ENCODE measurements at places on chromosomes 2 and 18.

- no peak for DNase-seq
Measured at GRCh38 chr2:26801328-26801727, 15.5 kb downstream of the CENPA start.

GRCh38 chr18:74608681-74609080 is 11.0 kb downstream of the ZNF407 start:
- DNase-seq: no peak

DNA sequence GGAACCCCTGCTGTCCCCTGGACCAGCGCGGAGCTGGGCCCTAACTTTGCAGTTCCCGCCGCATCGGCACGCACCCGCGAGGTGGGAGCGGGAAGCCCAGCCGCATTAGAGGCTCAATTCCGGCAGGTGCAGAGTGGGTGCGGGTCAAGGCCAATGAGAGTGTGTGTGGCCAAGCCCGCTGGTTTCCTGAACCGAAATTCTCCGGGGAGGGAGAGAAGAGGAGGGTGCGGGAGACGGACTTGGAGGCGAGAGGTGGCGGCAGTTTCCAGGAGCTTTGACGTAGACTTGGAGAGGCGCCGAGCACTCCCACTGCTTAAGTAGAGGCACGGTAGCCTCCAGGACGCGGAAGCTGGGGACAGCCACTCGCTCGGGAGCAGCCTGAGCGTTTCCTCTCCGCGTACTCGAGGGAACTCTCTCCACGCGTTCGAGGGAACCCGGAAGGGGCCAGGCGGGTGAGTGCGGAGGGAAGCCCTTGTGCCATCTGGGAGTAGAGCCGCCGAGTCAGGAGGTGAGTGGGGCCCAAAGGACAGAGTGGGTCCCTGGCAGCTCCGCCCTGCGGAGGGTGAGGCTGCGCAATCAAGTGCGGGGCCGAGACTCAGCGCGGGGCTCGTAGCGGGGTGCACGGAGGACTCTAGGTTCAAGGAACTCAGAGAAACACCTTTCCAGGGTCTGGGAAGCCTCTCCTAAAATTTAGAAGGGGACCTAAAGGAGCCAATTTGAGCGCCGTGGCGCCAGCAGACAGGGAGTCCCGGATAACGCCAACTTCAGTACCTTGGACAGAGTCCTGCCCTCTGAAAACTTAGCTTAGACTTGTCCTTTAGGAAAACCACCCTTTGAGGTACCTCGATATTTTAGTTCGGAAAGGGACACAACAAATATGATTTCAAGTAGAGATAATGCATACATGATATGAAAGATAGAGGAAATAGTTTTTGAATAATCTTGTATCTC is at the start of gene FAM237A:
TSS of gene FAM237A (plus strand) at position 413 of the 951 bp plus-strand sequence. CDS start 1,750 bp downstream, outside the sequence.
- no peak for DNase-seq

DNA sequence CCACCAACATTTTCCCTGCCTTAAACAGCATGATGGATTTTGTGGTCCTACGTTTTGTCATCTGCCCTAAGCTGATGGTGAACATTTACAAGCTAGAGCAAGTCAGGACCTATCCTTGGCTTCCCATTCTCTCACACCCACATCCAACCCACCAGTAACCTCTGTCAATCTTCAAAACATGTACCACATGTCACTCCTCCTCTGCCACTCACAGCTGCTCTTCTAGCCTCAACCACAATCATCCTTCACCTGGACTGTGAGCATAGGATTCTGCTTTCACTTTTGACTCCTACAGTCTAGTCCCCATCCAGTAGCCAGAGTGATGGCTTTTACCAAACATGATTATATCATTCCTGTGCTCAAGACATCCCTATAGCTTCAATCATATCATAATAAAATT is 279.8 kb upstream of the DLGAP1 start:
- no peak for DNase-seq

- DNase-seq: peak; percentile 58
Measured at GRCh38 chr2:10668402-10669012, 21.3 kb downstream of the NOL10 start.

DNA sequence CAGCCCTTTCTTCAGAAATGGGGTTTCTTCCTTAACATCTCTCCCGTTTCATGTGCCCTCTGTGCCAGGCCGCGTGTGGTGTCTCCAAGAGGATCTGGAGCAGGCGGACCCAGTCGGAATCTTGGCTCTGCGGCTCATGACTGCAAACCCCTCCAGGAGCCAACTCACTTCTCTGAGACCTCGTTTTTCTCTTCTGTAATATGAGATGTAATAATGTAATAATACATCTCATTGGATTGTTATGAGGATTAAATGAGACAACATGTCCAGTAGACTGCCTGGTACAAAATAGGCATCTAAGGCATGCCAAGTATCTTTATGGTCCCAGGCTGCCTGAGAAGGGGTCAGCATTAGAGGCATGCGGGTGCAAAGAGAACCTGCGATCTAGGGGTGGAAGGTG is 221.3 kb upstream of the REV1 start:
- no peak for DNase-seq

GRCh38 chr2:209578394-209579001 is 154.7 kb downstream of the MAP2 start:
- DNase-seq: no peak

GRCh38 chr2:71240794-71241193 is 13.9 kb upstream of the PAIP2B start:
- no peak for DNase-seq

DNA sequence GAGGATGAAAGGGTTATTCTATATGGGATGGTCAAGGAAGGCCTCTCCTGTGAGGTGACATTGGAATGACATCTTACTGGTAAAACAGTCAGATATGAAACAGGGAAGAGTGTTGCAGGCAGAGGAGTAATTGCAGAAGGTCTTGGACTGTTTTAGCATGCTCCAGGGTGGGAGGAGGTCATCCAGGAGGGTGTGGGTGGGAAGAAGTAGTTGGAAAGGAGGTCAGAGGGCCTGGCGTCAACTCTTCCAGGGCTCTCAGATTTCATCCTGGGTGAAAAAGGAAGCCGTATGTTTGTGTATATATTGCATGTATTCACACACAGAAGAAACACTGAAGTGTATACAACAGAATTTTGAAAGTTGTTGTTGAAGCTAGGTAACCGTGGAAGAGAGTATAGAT is 48.2 kb downstream of the ATP9B start:
- DNase-seq: no peak

GRCh38 chr2:241775223-241776177 is 1.1 kb upstream of the GAL3ST2 start:
- no peak for DNase-seq

DNA sequence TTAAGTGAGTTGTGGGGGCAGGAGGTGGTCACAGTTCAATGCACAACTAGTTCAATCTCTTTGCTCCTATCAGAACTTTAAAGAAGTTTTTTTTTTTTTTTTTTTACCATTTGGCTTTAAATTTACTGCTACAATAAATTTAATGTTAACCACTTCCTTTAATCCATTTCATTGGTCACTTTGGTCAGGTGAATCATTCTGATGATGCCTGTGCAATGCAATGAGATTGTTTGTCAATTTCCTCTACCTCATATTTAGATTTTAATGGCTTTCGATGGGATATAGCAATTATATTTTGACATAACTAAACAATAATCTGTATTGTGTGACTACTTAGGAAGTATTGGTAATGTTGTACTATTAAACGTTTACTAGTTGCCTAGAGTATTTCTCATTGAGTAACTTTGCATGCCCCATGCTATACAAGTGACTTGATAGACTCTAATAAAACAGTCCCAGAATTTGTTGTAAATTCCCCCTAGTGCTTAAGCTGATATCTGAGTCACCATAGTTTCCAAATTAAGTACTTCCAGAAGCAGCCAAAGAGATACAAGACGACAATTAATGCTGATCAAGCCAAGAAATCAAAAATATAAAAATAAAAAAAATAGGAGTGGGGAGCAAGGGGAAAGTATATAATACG is 52.9 kb upstream of the SERPINB2 start:
- DNase-seq: no peak

DNA sequence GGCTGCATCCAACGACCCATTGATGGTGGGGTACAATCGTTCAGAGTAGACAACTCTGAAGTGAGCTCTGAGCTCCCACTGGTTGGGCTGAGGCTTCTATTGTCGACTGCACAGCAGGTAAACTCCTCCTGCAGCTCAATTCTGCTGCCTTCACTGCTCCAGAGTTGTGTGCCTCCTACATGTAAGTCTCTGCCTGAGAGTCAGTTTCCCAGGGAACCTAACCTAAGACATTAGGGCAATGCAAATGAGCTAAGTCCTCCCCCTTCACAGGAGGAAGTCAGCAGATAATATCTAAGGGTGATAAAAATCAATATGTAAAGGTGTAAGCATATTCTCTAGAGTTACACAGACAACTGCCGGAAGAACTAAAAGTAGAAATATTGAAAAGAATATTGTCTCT is 22.5 kb upstream of the ACYP2 start:
- DNase-seq: peak; percentile 34

- no peak for DNase-seq
Measured at GRCh38 chr2:84807063-84807485, 73.8 kb downstream of the TRABD2A start.

DNA sequence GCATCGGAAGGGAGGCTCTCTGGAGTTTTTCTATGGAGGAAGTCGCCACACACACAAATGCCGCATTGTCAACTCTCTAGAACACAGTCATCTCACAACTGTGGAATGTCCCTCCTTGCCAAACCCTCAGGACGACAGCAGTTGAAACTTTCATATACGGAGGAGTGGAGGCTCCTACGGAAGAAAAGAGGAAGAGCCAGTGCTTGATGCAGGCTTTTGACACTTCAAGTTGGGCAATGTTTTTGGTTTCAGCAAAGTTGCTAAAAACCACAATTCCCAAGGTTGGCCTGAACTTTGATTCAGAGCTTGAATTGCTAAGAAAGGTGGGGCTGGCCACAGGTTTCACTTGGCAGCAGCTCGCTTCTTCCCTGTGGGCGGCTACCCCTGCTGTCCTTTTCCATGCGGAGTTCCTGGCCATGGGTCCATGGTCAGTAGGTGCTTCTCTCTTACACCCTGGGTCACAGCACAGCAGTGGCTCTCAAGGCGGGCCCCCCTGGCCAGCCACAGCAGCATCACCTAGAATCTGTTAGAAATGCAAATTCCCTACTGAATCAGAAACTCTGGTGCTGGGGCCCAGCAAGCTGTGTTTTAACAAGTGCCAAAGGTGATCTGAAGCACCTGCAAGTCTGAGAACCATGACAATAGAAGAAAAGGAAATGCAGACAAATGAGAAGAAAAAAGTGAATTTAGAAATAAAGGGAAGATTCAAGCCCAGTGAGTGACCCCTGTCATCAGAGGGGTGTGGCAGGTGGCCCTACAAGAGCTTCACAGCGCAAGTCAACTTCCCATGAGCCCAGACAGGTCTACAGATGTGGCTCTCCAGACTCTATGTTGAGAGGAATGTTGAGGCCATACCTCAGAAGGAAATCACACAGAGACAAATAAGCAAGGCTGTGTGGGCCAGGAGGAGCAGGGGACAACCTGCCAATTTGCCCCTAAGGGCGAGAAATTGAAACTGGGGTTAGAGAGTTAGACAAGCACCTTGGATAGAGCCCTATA is 856.4 kb downstream of the RNF144A start:
- no peak for DNase-seq

- DNase-seq: no peak
Measured at GRCh38 chr18:46555724-46556123, 101.3 kb downstream of the LOXHD1 start.

DNA sequence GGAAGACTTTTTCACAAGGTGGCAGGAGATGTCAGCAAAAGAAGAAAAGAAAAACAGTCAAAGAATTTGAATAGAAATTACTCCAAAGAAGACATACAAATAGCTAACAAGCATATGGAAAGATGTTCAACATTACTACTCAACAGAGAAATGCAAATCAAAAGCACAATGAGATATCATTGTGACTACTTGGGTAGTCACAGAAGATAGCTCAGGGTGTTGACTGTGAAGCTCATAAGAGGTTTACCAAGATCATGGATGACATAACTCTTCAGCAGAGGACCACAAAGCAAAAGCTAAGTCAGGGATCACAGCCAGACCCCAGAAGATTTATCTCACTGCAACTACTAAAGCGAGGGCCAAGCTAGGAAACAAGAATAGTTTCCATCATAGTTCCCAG is 53.0 kb upstream of the TANK start:
- DNase-seq: no peak

DNA sequence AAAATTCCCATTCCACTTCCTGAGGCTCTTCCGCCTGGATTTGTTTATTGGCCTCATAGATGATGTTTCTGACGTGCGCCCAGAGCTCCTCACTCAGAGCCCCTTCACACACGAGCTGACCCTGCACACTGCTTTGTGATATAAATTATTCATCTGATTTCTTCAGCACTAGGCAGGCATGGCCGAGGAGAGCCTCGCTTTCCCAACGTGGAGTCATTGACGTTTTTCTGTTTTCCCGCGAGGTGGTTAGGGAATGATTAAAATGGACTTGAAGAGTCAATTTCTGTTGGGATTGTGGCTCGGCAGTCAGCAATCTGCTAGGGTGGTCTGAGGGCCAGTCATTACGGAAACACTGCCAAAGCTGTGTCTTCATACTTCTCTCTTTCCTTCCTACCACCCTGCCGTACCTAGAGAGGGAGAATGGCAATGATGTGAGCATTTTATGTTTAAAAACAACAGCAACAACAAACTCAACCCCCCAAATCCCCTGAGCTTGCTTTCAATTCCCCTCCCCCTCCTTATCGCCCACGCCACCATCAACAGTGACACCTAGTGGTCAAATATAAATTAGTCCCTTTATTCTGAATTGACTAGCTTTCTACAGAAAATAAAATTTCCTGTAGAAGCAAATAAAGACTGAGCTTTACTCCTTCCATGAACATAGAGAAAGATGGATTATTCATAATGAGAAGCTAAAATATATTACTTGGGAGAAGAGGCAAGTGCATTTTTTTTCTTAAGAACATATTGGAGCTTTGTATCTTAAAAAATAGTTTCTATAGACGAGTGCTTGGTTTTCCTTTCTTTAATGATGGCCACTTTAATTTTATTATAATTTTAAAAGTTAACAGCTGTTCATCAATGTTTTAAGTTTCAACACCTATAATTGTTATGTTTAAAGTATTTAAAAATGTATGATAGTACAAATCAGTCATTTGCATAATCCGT is 285.1 kb downstream of the MTX2 start:
- peak; percentile 23 for DNase-seq

GRCh38 chr18:7479756-7480155 is 87.4 kb upstream of the PTPRM start:
- DNase-seq: no peak
